ENCODE measurements at places on chromosomes 3 and 15.

- peak; percentile 29 for DNase-seq
These were observed 56.1 kb upstream of the SKIL start for GRCh38 chr3:170301405-170301804.

- no peak for DNase-seq
These were observed 351.0 kb downstream of the MCTP2 start for GRCh38 chr15:94582368-94582767.

GRCh38 chr15:45182996-45183395, 4.8 kb downstream of the SHF start:
- peak; percentile 69 for DNase-seq

DNA sequence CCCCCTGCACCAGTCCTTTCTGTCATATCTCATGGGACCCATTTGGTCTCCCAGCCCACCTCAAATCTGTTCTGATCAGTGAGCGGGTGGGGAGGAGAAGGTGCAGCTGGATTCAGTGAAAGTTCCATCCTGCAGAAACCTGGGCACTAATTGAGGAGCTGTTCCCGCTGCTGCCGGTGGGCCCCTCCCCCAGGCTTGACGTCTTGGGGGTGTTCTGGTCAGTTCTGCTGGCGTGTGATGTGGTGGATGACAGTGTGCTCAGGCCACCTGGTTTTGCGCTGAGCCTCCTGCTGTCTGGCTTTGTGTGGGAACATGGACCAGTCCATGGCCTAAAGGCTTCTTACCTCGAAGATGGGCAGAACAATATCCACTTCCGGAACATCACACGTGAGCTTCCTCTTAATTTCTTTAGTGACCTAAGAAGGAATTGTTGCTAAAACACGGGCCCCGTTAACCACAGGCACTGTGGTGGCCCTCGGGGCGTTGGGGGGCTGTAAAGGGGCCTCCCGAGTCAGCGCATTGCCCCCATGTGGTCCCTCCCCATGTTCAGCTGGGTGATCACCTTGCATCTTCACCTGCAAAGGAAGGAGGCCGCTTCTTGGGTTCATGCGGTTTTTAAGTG, 59.7 kb downstream of the RGMA start:
- DNase-seq: peak; percentile 31

DNA sequence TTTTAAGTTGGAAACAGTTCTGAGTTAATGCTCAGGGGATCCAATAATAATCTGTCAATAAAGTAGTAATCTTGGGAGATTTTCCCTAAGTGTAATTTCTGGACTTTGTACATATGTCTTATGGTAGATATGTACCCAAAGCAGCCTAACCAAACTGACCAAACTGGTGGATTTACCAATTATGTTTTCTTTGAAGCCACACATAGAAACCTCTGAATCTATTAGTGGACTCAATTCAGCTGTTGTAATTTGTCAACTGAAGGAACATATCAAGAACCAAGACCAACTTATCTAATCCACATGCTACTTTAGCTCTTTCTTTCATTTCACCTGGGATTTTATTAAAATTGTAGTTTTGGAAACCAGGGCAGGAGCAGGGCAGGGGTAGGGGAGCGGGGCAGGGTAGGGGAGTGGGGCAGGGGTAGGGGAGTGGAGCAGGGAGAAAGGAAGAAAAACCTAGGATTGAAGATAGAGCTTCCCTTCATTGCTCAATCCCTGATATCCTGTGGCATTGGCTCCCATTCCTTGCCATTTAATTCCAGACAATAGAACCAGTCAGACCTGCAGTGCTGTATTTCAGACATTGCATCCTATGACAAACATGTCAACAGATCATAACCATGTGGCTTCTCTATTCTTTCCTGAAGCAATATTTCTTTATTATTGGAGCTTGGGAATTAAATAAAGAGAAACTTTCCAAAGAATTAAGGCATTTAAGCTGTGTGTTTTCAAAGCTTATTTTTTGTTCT, 101.8 kb downstream of the NFKBIZ start:
- DNase-seq: peak; percentile 53

GRCh38 chr15:29788433-29789034, 33.7 kb downstream of the TJP1 start:
- DNase-seq: no peak
